Natural killer cell (primary cell): ENCODE measurements at places on chromosomes 11 and 22. TPM values are rescaled to one million over a fixed set of nuclear protein-coding genes. Genes with fewer than 3 reads are reported as not detected.

DNA sequence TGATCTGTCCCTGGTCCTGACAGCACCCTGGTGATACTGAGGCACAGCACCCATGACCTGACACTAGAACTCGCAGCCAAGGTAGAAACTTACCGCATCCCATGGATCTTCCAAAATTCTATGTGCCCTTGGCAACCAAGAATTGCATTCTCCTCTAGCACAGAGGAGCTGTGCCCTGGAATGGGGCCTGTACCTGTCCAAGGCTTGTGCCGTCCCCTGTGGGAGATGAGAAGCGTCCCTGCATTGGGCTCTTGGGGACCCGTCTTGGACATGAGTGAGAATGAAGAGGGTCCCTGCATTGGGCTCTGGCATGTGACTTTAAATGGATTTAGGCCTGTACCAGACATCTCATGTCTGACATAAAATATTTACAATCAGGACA lies 67.1 kb downstream of the GGTLC2 start:
- no peak for DNase-seq

DNA sequence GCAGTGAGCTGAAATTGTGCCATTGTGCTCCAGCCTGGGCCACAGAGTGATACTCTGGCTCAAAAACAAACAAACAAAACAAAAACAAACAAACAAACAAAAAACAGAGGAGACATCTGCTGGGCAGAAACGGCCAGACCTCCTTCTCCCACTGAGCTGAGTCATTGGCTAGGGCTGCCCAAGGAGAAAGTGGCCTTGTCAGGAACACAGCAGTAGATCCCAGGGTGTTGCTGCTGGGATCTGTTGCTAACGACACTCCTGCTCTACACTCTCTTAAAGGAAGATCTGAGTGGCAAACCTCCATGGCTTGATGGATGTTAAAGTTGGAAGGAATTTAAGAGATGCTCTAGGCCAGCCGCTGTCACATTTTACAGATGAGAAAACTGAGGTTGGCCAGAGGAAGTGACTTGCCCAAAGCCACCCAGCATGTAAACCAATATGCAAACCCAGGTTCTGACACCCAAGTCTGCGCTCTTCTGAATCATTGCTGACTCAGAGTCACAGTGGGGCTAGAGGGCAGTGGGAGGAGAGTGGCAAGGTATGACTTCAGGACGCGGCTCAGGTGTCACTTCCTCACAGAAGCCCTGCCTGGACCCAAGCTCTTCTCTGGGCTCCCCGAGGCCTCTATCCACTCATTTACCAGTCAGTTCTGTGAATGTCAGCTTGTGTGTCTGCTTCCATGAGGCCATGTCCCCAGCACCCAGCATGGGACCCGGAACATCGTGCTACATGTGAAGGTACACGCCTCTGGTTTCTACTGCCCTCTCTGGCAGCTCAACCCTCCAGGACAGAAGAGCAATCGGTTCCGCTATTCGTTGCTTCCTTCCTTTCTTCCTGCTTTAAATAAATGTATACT lies 11.3 kb upstream of the GDPD5 start:
- peak; percentile 71 for DNase-seq

DNA sequence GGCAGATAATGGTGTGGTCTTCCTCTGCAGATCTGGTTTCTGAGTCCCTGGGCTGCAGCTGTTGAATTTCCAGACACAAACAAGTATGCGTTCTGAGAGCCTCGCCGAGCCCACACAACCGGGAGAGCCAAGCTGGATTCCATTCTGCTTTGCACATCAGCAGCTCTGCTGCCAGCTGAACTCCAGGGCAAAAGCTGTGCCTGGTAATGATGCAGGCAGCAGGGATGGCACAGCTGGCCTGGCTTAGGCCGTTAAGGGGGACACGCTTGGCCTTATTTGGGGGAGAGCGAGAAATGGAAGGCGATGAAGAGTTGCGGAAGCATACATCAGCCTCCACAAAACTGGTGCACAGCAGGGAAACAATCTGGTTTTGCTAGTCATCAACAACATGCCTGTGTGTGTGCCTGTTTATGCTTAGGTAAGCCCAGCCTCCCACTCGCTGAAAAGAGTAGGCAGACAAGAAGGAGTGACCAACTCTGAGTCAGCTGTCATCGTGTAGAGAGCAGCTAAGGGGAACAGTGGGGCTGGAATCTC lies 25.1 kb downstream of the ADAMTS8 start:
- DNase-seq: no peak

GRCh38 chr11:61922539-61922938 lies 5.2 kb upstream of the RAB3IL1 start:
- no peak for DNase-seq

The SVIP gene
- total RNA-seq: 19.2 TPM

- no peak for DNase-seq
Measured at GRCh38 chr22:18933914-18934313, 2.2 kb downstream of the PRODH start.

The SYTL2 gene
- total RNA-seq: 116 TPM

GRCh38 chr11:47863189-47863897 lies 15.2 kb upstream of the NUP160 start:
- DNase-seq: peak; percentile 52

The AIFM3 gene
- 1.5 TPM for total RNA-seq

The NEFH gene
- total RNA-seq: 0.09 TPM

- no peak for DNase-seq
Measured at GRCh38 chr11:1566381-1567051, 5.6 kb downstream of the DUSP8 start.

- DNase-seq: no peak
Measured at GRCh38 chr11:47396049-47396320, 12.4 kb upstream of the SLC39A13 start.

DNA sequence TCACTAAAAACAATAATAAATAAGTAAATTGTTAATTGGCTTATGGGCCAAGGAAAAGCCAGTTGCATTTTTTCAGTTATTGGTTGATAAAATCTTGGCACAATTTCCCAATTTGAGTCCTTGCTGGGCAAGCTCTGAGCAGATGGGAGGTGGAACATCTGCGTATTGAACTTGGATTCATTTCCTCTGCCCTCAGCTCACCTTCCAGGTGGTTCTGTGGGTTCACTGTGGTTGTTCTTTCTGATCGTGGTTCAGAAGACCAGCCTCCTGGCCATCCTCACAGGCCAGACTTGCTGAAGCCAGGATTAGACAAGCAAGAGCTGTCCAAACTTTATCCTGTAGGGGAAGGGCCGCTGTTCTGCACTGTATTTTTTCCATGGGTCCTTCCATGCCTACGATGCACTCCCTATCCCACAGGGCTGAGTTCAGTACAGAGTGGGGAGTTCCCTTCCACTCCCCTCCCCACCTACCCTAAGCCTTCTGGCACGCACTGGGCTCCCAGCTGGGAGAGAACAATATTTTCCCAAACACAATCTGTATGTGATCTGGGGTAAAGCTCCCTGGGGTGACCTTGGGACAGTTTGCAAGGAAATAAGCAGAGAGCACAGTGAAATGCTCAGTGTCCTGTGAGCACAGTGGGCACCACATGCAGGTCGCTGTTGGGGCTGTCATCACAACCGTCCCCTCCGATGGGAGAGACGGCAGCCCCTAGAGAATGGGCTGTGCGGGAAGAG lies 43.5 kb upstream of the TP53I11 start:
- DNase-seq: no peak

- DNase-seq: no peak
Measured at GRCh38 chr22:46087336-46087690, 63.0 kb upstream of the PPARA start.

- no peak for DNase-seq
Measured at GRCh38 chr22:42632096-42632495, 8.3 kb downstream of the ATP5MGL start.

The THY1 gene
- total RNA-seq: not detected

The NAV2 gene
- 0.43 TPM for total RNA-seq

The OR52W1 gene
- not detected for total RNA-seq

DNA sequence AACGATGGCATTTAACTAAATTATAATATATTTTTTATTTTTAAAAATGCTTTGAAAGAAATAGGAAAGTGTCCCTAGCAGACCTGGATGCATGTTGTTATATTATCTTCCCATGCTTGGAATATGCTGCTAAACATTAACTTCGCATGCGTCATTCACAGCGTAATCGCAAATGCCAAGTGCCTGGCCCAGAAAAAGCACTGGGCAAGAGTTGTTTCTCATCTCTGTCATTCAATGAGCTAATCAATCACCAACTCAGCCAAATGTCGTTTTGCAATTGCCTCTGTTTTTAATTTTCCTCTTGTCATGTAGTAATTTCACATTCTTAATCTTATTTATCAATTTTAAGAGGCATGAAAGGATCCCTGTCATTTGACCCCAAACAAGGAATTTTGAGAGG lies 1421.9 kb downstream of the BRD1 start:
- no peak for DNase-seq

DNA sequence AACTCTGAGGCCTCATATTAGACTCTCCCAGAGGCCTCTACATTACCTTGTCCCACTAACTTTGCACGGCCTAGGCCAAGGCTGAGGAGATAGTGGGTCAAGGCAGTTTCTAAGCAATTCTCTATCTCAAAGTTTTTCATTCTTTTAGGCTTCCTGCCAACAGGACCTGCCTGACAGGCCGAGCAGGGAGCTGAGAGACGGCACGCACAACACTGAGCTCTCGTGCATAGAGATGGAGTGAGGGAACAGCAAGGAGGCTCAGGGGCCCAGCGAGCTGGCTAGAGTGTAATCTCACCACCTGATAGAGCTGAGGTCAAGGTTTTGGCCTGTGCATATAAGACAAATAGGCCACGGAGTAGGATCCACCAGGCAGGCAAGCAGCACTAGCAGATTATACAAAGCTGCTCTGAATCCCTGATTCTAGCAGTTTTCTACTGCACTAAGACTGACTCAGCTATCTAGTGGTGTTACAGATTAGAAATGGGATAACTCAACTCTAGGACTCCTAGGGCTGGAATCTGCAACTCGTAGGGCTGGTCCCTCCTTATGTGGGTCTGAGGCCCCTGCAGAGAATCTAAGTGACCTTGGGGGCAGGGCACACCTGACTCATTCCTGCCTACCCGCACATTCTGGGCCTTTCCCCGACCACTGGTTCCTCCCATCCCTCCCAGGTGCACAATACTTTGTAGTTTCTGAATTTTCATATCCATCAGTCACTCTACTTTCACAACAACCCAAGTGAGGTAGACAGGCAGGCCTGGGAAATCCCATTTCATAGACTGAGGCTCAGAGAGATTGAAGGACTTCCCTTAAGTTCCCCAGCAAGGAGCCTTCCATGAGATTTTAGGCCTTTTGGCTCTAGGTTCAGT lies 1.7 kb downstream of the CYB5R2 start:
- DNase-seq: no peak

The TRIM49 gene
- not detected for total RNA-seq

The PHOX2A gene
- not detected for total RNA-seq
